Naive B cell (primary cell): ENCODE measurements at places on chromosomes 1 and 21.

DNA sequence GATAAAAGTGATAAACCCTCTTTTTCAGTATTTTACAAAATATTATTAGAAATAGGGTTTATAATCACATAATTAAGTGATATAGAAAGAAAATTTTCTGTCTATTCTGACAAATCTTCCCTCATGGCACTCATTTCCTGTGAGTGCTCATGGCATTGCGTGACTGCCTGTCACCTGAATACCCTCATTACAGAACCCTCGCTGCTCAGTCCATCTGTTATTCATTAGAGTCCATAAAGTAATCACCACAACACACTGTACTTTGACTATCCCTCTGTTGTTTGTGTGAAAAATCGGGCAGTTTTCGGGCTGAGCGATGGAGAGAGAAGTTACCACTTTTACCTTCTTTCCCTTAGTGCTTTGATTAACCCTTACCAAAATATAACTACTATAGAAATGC lies 100.4 kb upstream of the BRINP3 start:
- DNase-seq: no peak

- no peak for DNase-seq
Observed at GRCh38 chr1:223771814-223772770, 59.8 kb downstream of the CAPN2 start.

- DNase-seq: no peak
Observed at GRCh38 chr1:7610106-7610731, 160.9 kb upstream of the VAMP3 start.

- DNase-seq: no peak
Observed at GRCh38 chr1:25501235-25502058, 42.0 kb upstream of the LDLRAP1 start.

- peak; percentile 44 for DNase-seq
Observed at GRCh38 chr1:41268154-41268770, 26.2 kb upstream of the SCMH1 start.

GRCh38 chr1:147631839-147632238 lies 38.5 kb downstream of the ACP6 start:
- DNase-seq: no peak

DNA sequence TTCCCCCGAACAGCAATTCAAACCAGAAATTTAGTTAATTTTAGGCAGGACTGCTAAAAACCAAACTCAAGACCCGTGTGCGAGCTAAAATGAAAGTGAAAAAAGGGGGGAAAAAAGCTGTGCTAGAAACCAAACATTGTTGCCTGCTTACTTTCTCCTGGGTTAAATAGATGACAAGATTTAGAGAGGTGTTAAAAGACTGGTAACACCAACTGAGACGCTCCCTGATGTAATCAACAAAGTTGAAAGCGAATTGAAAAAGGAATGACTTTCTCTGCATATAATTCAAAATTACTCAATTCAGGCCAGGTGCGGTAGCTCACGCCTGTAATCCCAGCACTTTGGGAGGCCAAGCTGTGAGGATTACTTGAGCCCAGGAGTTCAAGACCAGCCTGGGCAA lies 6.8 kb downstream of the CDCA8 start:
- no peak for DNase-seq

DNA sequence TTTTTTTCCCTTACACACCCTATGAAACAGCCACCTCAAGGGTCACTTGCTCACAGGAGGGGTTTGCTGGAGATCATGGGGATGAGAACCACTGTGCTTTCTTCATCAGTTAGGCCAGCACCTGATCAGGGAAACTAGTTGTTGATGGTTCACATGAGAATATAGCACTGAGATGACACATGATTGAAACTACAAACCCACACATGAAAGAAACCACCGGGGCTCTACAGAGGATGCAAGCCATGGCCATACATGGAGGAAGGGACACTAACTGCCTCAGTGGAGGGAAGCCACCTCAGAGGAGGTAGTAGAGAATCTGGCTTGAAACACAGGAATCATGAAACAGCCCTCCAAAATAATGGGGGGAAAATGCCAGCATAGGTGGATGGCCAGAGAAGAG lies 63.2 kb downstream of the PRKAB2 start:
- DNase-seq: no peak

- DNase-seq: no peak
Observed at GRCh38 chr1:231541842-231542241, 13.4 kb downstream of the TSNAX start.

DNA sequence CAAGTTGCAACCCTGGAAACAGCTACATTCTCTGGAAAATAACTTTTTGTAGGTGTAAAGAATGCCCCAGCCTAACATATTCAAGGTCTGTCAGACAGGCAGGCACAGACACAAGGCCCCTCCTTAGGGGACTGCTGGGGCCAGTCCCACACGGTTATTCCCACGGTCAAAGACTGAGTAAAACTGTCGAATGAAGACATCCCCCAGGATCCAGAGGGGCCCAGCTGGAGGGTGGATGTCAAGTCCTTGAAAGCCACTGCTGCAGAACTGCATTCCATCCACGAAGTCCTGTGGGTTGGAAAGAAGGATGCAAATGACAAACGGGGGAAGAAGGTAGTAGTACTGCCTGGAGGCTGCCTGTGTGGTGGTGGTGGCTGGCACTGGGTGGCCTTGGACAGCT lies 6.9 kb upstream of the RAB7B start:
- no peak for DNase-seq

DNA sequence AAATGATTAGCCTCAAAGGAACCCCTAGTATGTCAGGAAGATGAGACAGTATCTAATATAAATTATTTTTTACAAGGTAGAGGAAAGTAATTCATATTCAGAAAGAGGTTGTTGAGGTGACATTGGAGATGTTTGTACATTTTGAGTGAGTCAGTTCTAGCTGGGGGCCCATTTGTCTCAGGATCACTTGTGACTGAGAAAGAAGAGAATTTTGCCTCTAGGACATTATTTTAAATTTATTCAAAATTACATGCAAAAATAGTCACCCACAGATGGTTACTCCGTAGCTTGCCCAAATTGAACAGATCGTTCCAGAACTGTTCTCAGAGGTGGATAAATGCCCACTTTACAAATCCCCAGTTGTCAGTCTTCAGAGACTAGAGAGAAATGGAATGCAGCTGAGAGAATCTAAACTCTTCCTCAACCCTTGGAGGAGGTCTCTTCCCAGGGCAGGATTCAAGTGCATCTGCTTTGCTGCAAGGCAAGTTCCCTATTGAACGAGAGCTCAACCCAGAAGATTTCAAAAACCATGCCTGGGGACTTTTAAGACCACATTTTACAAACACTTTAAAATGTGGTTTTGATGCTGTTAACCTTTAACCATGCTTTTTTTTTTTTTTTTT lies 987.8 kb upstream of the ADAMTS5 start:
- DNase-seq: no peak

DNA sequence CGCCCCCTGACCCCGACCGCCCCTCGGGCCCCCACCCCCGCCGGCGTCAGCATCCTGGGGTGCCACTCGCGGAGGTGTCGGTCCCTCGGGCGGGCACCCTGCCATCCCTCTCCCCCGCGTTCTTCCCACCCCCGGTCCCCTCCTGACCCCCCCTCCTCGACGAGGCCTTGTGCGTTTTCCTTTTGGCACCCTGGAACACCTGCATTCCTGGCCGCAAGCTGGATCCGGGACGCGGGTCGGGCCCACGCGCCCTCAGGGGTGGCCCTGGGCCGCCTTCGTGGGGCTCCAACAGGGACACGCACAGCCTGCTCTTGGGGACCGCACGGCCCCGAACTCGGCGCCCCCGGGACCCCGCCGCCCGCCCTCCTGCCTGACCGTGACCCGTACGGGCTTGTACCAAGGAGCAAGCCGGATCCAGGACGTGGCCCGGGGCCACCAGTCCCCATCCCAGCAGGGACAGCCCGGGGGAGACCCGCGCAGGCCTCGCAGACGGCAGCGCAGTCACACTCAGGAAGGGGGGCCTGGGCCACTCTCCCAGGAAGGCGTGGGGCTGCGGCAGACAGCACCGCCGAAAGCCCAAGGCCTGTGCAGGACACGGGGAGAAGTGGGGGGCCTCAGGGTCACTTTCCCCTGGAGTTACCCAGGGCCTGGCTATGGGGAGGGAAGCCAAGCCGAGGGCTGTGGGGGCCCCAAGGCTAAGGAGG lies 579 bp upstream of the SLC19A1 start:
- no peak for DNase-seq

- no peak for DNase-seq
Observed at GRCh38 chr1:18021242-18021641, 86.4 kb upstream of the IGSF21 start.

- DNase-seq: no peak
Observed at GRCh38 chr1:47893412-47893811, 103.8 kb downstream of the TRABD2B start.

GRCh38 chr1:66211521-66211920 lies 322.4 kb upstream of the SGIP1 start:
- DNase-seq: no peak

GRCh38 chr21:38048167-38048566 lies 131.9 kb upstream of the KCNJ6 start:
- DNase-seq: no peak

DNA sequence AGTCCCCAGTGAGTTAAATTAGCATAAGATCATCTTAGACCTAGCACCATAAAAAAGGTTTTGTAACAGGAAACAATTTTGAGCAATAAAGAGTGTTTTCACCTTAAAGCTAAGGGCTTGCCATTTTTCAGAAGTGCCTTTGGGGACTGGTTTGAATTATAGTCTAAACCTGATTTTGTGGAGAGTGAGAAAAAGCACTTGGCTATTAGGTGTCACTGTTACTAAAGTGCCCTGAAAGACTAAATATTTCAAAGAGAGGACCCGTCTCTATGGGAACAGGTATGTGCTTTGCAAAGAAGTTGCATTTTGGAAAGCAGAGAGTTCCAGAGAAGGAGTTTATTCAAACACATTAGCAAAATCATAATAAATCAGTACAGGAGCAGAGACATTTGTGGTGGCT lies 9.1 kb downstream of the NTNG1 start:
- DNase-seq: no peak

GRCh38 chr1:96544051-96544830 lies 177.3 kb upstream of the PTBP2 start:
- no peak for DNase-seq

DNA sequence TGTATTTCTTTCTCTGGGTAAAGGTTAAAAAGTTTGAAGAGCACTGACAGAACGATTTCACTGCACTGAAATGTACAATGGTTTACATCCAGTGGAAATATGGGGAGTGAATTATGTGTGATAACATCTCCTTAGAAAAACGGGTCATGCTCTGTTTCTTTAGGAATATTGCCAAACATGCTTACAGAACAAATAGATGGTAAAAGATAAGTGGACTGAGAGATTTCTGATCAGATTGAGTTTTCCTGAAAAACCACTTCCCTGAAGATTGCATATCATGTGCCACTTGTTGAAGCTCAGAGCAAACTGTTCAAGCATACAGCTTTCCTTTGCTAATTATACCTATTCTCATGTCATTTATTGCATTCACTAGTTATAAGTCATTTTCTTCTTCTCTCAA lies 29.9 kb upstream of the DISP1 start:
- no peak for DNase-seq

GRCh38 chr21:32112195-32112594 lies 166.7 kb downstream of the MIS18A start:
- DNase-seq: no peak

DNA sequence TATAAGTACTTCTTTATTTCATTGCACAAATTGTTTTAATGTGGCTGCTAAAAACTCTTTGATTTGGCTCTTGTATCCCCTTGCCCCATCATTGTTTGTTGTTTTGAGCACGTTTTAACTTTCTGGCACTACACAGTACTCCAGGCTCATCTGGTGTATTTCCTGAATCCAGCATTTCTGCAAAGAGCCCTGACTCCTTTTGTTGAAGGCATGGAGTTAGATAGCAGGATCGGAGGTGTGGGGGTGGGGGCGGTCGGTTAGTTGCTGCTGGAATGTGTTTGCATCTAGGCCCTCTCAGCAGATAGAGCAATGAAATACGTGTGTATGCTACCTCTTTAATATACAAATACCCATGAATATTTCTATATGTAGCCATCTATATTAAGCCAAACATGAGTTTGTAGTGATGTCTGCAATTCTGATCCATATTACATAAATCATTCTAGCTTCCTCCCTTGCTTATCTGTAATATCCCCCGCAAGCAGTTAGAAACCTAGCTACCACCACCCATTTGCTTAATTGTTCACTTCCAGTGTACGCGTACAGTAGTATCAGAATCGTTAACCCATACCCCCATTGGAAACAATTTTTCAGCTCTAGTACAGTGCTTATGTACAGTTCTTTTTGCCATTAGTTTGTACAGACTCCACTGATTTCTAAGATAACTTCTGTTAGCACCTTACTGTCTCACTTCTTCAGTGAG lies 106.0 kb downstream of the NOS1AP start:
- no peak for DNase-seq

- no peak for DNase-seq
Observed at GRCh38 chr1:51920130-51920529, 41.6 kb upstream of the NRDC start.

DNA sequence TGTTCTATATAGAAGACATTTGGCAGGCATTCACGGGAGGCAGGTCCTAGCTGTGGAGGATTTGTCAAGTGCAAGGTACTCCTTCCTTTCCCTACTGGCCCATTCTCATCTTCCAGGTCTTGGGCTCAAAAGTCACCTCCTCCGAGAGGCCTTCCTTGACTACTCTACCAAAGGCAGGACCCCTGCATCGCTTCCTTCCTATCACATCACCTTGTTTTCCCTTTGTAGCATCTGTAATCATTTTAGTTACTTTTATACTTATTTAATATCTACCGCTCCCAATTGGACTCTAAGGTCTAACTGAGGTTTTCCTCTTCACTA lies 296.8 kb upstream of the KAZN start:
- no peak for DNase-seq

DNA sequence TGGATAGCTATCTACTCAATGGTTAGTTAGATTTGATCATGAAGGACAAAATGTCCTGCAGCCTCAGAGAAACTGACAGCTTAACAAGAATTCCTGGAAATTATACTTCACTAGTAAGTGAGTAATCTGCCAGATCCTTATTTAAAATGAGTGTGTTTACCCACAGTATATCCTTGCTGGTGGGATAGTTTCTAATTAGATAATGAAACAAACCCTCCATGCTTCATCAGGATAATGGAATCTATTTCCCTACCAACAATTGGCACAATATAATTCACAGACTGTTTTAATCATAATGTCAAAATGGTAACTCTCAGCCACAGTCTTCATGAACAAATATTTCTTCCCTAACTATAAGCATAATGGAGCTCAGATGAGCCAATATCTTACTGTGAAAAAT lies 239.4 kb upstream of the ST6GALNAC5 start:
- DNase-seq: no peak

DNA sequence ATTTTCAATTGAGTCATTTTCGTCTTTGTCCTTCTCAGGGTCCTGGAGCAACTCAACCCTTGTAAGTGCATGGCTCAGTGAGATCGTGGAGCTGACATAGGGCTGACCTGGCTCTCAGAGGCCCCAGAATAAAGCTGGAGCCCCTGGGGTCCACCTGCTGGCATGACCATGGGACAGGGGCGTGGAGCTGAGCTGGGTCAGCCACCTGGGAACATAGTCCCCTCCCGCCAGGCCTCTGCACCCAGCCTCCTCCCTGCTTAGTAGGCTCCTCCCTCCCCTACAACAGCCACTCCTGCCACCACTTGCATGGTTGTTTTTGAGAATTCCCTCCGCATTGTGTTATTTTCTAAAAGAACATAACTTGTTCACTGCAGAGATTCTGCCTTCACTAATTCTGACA lies 3.1 kb upstream of the RIPK4 start:
- no peak for DNase-seq
